ENCODE measurements at places on chromosomes 5 and 9. TPM values are rescaled to one million over a fixed set of nuclear protein-coding genes. Genes with fewer than 3 reads are reported as not detected.

Gene IL5
- polyA plus RNA-seq = not detected

Gene PCA3
- 0.86 TPM for polyA plus RNA-seq

Gene ODF2
- 16.7 TPM for polyA plus RNA-seq

GRCh38 chr9:29208670-29209069, 1635.4 kb upstream of the C9orf72 start:
- no peak for DNase-seq

GRCh38 chr9:101065930-101066329, 37.4 kb downstream of the PLPPR1 start:
- no peak for DNase-seq

GRCh38 chr9:35226651-35227050, 64.8 kb downstream of the UNC13B start:
- no peak for DNase-seq

DNA sequence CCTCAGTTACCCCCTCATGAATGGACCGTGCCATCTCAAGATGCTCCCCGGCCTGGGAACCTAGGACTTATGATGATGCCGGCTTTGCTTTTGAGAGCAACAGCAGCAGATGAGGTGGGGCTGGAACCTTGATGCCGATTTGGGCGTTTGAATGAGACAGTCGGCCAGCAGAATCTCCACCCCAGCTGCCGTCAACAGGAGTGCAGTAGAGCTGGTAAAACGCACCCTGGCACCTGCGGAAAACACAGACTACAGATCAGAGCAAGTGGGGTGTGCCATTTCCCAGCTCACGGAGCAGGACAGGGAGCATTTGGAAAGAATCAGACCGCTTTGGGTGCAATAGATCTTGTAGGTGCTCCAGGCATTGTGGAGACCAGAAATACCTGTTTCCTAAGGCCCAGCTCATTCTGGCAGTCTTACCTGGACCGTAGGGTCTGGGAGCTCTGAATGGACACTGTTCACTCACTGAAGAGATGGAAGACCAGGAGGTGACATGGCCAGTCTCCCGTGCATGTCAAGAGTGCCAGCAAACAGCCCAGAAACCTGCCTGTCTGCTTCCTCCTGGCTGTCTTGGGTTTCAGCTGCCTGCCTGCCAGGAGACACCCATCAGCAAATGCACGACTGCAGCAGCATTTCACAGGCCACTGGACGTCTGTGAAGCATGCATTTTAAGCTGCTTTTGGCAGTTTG, 317.7 kb upstream of the IRX4 start:
- no peak for DNase-seq

DNA sequence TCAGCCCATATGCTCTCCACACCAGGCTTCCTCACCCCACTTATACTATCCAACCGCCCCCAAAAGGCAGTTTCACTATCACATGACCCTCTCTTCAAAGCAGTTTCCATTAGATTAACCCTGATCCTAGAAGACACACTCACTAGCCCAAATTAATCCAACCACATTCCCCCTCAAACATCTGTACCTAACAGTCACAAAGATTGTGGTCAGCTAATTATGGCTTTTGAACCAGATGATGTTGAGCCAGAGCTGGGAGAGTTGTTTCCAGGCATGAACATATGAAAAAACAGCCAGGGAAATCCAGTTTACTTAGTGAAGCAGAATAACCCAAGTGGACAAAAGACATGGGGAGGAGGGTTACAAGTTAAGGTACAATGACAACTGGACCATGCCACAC, 131.2 kb downstream of the SPOCK1 start:
- DNase-seq = no peak

GRCh38 chr5:81779916-81780266, 29.0 kb upstream of the SSBP2 start:
- no peak for DNase-seq
